ENCODE measurements at places on chromosomes 6 and 20.

- peak; percentile 74 for DNase-seq
These were observed 46.7 kb upstream of the MOCS1 start for GRCh38 chr6:39980839-39981580.

DNA sequence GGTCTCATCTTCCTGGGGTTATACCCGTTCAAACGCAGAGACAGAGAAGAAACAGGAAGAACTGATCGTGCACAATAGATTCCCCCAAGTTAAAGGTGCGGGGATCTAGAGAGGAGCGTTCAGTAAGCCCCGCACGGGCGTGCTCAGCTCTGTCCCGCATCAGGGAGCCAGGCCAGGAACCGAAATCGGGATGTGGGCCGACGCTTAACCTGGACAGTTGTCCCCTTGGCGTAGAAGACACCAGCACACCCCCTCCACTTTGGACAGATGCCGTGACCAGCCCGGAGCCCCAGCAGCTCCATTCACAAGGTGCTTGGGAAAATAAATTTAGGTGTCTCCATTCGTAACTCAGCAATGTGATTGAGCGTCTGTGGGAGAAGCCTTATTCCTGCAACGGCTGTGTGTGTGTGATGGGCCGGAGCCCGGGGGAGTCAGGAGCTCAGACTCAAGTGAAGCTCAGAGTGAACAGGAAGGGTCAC lies 24.0 kb upstream of the GATA5 start:
- no peak for DNase-seq

GRCh38 chr6:83985308-83985713 lies 48.3 kb upstream of the MRAP2 start:
- DNase-seq: no peak

- DNase-seq: peak; percentile 94
These were observed 48.8 kb downstream of the LAMA4 start for GRCh38 chr6:112205427-112206109.

- peak; percentile 51 for DNase-seq
These were observed 54.0 kb upstream of the BTN3A2 start for GRCh38 chr6:26311012-26311384.

DNA sequence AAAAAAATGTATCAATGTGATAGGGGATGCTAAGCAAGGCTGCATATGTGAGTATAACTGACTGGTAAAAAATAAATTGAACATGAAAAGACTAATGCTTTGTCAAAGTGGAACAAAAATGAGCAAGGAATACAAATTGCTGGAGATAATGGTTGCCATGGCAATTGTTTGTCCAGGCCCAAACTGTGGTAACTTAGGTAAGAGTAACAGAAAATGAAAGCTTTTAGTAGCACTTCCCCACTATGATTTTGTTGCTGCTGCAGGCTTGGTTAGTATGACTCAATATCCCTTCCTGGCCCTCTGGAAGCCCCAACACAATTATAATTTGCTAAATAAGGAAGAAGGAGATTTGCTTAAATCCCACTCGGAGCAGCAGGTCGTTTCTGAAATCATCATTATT lies 577.1 kb downstream of the DOK5 start:
- DNase-seq: peak; percentile 11

Data from astrocyte of the hippocampus (primary cell).